ENCODE measurements at places on chromosomes 13 and 19.

DNA sequence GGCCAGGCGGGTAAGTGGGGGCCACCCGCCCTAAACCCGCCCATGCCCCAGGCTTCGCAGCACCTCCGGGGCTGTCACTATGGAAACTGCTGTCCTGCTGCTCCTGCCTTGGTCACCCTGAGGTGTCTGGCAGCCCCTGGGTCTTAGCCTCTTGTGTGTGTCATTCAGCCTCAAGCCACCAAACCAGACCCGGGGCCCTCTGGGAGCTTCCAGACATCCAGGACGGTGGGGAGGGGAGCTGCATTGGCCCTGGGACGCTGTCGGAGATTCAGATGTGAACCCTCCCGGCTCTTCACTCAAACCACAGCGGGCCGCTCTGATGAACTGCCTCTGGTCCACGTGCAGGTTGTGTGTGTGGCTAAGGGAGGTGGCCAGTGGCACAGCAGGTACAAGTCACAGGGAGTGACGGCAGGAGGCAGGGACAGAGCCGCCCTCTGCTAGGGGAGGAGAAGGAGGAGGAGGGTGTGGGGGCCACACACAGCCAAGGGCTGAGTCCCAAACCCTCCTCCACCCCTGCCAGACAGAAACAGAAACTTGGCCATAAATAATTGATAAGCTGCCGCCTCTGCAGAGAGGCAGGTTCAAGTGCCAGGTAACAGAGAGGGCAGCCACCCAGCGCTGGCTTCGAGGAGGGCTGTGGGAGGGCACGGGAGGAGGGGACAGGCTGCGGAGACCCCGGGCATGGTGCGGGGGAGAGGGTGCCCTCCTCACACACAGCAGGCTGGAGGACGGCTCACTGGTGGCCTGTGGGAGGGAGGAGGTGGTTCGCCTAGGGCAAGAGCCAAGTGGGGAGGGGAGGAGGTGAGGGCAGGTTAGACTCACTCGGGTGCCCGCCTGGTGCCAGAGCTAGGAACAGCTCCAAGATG is 8.0 kb downstream of the NANOS3 start:
- no peaks in the 10 kb centered on the region for H3K27me3 ChIP-seq
- H3K36me3 ChIP-seq: no peaks in the 10 kb centered on the region
- peaks cover 7% of the 10 kb centered on the region for H3K4me1 ChIP-seq
- H3K4me3 ChIP-seq: no peak overlapping the region
- no peak for DNase-seq
- H3K27ac ChIP-seq: no peak overlapping the region

DNA sequence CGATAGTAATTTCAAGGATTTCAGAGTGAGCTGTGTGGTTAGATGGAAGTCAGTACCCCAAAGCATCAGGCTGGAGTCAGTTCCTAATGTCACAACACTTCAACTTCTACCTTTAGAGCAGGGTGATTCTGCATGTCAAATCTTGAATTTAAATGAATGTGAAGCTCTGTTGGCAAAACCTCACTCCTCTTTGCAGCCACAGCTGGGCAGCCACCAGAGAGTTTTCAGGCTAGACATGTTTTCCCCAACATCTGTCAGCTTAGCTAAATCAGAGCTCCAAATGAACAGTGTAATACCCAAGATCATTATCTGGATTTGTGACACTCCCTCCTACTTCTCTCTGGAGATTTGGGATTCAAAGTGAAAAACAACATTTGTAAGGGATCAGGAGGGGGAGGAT is 33.7 kb upstream of the OLFM4 start:
- DNase-seq: no peak
- peaks cover under 1% of the 10 kb centered on the region for H3K36me3 ChIP-seq
- no peak overlapping the region for H3K4me3 ChIP-seq
- no peak overlapping the region for H3K27ac ChIP-seq
- H3K4me1 ChIP-seq: peaks cover 12% of the 10 kb centered on the region
- H3K27me3 ChIP-seq: peaks cover 24% of the 10 kb centered on the region

DNA sequence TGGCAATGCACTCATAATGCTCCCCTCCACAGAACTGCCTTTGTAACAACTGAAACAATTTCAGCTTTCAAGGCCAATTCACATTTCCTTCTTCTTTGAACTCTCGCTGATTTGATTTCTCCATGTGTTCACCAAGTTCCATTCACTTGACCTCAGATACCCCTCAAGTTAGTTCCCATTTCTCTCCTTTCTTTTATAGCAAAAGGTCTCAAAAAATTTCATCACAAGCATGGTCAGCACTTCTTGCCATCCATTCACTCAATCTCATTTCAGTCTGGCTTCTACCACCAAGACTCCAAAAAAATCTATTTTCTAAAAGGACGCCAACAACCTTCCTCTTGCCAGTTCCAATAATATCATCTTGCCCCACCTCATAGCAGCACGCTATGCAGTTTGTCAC is 135.7 kb downstream of the DIAPH3 start:
- no peak for DNase-seq
- peaks cover 7% of the 10 kb centered on the region for H3K36me3 ChIP-seq
- H3K4me1 ChIP-seq: peaks cover 9% of the 10 kb centered on the region

DNA sequence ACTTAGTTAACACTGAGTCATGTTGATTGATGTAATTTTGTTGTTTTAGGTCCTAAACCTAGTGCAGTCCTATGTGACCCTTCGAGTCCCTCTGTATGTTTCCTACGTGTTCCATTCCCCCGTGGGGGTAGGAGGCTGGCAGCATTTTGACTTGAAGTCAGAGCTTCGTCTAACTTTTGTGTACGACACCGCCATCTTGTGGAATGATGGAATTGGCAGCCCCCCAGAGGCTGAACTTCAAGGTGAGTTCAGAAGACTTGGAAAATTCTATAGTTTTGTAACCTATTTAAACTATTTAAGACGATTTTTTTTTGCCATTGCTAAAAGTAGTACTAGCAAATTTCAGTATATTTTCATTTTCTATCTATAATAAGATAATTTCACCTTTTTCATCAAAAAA is 117.9 kb downstream of the STOML3 start:
- DNase-seq: peak; percentile 68
- no peaks in the 10 kb centered on the region for H3K36me3 ChIP-seq
- no peak overlapping the region for H3K4me3 ChIP-seq
- no peaks in the 10 kb centered on the region for H3K4me1 ChIP-seq
- H3K27ac ChIP-seq: no peak overlapping the region
- peaks cover 70% of the 10 kb centered on the region for H3K27me3 ChIP-seq

GRCh38 chr13:92769046-92769445 is 457.6 kb upstream of the GPC6 start:
- no peak overlapping the region for H3K4me3 ChIP-seq
- no peak overlapping the region for H3K27ac ChIP-seq
- peaks cover 13% of the 10 kb centered on the region for H3K4me1 ChIP-seq

- no peak overlapping the region for H3K4me3 ChIP-seq
- no peak for DNase-seq
- no peaks in the 10 kb centered on the region for H3K36me3 ChIP-seq
- no peaks in the 10 kb centered on the region for H3K4me1 ChIP-seq
Observed at GRCh38 chr19:14615623-14616022, 32.7 kb downstream of the CLEC17A start.

All from MCF 10A (cell line).